ENCODE measurements at places on chromosomes 2 and 18. TPM values are rescaled to one million over a fixed set of nuclear protein-coding genes. Genes with fewer than 3 reads are reported as not detected.

Gene UGT1A4
- total RNA-seq: 0.73 TPM

Gene QPCT
- 1.3 TPM for total RNA-seq

DNA sequence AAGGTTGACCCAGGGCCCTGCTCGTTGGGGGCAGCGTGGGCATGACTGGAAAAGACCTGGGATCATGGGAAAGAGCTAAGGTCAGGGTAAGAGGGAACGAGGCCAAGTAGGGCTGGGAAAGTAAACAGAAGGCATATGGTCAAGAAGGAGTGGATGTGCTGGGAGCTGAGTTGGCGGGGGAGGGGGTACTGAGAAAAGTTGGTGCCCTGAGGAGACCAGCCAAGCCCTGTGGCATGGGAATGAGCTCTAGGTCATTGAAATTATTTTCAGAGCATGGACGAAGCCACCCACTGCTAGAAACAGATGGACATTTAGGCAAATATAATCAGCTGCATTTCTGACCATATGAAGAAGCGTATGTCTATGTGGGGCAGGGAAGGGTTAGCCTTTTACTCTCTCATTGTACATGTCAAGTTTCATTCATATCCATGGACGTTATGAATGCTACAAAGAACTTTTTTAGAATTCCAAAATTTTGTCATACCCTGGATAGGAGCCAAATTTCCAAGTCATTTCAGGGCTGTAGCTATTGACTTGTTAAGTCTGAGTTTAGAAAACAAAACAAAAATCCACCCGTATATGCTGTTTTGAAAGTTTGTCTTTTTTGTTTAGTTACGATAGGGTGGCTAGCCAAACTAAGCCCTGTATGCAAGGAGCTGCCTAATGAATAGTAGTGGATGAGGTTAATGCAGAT, 19.1 kb downstream of the MAPRE2 start:
- no peak for DNase-seq

- peak; percentile 97 for DNase-seq
These were observed 20.4 kb upstream of the CXXC1 start for GRCh38 chr18:50307738-50308470.

Gene DOCK10
- total RNA-seq: 33.8 TPM

DNA sequence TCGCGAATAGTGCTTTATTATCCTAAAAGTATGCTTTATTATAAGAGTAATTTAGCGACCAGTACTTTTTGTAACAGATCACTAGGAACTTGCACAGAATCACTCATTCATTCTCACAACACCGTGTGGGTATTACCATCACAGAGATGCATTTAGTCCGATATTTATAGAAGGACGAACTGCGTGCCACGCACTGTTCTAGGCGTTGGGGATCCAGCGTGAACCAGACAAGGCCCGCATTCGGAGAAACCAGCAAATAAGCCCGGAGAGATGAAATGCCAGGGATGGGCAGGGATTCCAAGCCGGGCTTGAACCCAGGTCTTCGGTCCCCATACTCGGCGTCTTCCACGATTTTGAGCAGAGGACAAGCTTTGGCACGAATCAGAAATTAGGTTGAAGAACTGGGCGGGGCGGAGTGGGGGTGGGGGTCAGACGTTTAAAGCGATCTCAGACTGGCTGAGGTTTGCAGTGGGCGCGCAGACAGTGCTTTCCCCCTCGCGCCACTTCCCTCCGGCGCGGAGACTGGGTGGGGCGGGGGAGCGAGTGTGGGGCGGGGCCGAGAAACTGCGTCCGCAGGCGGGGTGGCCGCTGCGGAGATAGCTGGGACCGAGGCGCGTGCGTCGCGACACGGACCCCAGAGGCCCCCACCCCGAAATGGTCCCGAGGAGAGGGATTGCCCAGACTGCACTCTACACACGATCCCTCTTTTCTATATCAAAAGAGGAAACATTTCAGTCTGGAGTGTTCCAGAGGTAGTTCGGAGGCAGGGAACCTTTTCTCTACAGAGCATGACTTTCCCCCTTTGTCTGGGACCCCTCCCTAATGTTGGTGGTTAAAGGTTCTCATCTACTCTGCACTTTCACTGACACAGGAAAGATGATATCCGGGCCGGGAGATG, 1.1 kb upstream of the CXCR4 start:
- DNase-seq: peak; percentile 64

Data from stomach (tissue), 19 donors.